ENCODE measurements at places on chromosomes 1 and 21.

DNA sequence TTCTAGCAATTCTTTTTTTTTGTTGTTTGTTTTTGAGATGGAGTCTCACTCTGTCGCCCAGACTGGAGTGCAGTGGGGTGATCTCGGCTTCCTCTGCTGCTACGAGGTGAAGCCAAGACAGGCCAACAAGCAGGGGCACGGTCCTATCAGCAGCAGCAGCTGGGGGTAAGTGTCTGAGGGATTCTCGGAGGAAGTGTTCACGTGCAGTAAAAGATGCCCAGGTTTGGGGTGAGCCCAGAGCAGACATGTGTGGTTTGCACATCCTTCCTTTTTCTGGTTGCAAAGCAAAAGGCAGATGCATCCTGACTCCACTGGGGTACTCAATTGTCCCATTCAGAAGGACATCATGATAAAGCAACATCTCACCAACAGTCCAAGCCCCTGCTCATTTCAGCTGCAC lies 27.7 kb downstream of the PIGP start:
- no peak for DNase-seq

GRCh38 chr1:99843760-99844159 lies 6.4 kb upstream of the AGL start:
- no peak for DNase-seq

DNA sequence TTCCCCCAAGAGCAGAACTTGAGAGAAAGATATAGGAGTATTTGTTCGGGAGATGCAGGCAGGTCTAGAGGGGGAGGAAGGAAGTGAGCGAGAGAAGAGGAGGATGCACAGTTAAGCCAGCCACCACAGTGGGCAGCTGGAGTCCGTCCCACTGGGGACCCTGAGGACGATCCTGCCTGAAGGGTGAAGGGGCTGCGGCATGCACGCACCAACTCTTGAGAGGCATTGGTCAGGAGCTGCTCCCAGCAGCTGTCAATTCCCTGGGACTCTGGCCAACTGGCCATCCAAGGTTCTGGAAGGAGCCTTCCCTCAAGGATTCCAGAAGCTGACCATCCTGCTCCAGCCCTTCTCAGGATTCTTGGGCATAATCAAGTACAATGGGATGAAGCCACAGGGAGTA lies 246.9 kb downstream of the MATN1 start:
- no peak for DNase-seq

DNA sequence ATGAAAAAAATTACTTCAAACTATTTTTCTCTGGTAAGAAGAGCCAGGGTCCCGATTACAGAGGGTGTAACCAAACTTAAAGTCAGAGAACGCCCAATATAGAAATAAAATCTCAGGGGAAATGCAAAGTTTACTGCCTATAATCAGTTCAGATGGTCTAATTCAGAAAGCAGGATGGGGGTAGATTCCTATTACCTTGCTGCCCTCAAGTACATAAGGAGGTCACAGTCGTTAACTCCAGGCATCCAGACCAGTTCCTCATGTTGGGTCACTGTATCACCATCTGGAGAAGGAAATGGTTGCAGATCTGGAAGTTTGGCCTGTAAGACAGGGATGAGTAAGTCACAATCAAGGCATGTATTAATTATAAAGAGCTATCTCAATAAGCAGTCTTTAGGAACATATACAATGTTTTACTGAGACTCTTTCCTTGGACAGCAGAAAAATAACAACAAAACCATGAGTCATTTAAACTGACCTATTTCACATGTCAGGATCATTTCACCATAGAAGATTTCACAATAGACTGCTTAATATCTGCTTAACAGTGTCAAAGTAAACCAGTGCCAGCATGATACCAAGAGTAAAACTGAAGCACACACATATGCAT lies 179.4 kb downstream of the SLC45A1 start:
- DNase-seq, result no peak

DNA sequence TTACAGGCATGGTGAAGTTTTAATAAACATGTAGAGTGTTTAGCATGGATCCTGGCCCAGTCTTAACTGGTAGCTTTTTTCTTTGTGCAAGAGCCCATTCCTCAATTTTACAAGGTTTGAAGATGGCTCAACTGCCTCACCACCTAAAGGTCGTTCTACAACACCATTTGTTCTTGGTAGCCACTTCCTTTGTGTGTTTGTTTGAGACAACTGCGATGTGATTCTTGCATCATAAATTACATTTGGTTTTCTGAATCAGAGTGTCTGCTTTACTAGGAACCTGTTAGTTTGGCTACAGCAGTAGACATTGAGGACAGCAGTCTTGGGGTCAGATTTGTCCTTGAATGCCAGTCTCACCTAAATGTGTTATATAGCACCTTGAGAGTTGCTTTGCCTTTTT lies 3.3 kb downstream of the PLEKHM2 start:
- no peak for DNase-seq

GRCh38 chr1:184792450-184792969 lies 37.9 kb upstream of the EDEM3 start:
- no peak for DNase-seq

- peak; percentile 49 for DNase-seq
Observed at GRCh38 chr1:66275083-66275482, 258.9 kb upstream of the SGIP1 start.

DNA sequence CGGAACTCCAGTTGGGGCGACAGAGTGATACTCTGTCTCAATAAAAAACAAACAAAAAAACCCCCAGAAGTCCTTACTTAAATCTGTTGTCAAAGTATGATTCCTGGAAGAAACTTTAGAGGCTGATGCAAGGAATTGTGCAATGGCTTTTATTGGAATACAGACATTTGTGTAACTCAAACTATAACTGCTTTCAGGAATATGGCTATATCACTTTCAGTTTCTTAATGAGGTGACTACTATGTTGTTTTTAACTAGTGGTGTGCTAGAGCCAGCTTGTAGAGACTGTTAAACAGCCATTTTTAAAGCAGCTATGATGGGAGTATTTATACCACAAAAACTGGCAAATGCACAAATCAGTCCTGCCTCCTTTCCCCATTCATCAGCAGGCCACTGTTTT lies 22.7 kb upstream of the DNAJC28 start:
- DNase-seq, result no peak

- DNase-seq, result no peak
Observed at GRCh38 chr1:243513726-243514491, 258.1 kb downstream of the SDCCAG8 start.

- no peak for DNase-seq
Observed at GRCh38 chr1:206785182-206785765, 13.0 kb upstream of the IL10 start.

GRCh38 chr1:214427871-214428277 lies 123.5 kb downstream of the PTPN14 start:
- DNase-seq, result peak; percentile 39

- no peak for DNase-seq
Observed at GRCh38 chr1:152009691-152010090, 16.0 kb upstream of the S100A10 start.

- DNase-seq, result no peak
Observed at GRCh38 chr1:213274140-213274539, 223.1 kb downstream of the RPS6KC1 start.

GRCh38 chr1:89732206-89732605 lies 88.6 kb upstream of the LRRC8D start:
- DNase-seq, result no peak

All from CD4-positive, alpha-beta T cell treated with Interleukin-15 for 4 hours (primary cell).